ENCODE measurements at places on chromosomes 4 and X. TPM values are rescaled to one million over a fixed set of nuclear protein-coding genes. Genes with fewer than 3 reads are reported as not detected.

- DNase-seq: peak; percentile 22
Observed at GRCh38 chrX:130028196-130028595, 45.8 kb downstream of the BCORL1 start.

DNA sequence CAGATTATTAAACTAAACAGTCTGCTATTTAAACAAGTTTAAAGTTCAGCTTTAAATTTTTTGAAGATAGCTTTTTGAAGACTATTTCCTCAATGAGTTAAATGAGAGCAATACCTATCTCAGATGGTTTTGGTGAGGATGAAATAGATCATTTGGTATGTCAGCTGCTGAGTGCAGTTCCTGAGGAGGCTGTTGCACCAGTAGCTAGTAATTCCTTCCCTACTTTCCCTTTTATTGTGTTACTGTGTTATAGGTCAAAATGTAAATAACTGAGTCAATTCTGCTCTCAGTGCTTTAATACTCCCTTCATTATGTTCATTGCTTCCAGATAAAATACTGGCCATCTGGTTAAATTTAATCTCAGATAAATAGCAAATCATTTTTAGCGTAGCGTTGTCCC lies 48.6 kb downstream of the BMPR1B start:
- no peak for DNase-seq

DNA sequence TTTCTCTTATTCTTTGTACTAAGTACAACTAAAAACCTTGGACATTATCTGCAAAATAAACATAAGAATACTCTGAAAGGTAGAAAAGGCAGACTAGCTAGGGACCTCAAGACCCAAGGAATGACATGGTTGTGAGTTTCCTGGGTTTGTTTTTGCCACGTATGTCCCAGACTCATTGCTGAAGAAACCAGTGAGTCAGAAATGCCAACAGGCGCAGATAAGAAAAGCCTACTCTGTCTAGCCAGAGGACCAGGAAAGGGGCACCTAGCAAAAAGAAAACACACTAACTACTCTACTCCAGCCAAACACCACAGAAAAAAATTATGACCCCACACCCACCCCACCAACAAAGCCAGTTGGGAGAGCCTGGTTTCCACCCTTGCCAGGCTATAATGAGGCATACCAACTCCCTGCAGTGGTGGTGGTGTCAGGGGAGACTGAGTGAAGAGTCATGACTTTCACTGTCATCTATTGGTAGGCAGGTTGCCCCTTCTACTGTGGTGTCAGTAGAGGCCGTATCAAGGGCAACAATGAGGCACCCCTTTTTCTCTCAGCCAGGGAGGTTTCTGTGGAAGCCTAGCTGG lies 10.9 kb downstream of the MTMR1 start:
- no peak for DNase-seq

DNA sequence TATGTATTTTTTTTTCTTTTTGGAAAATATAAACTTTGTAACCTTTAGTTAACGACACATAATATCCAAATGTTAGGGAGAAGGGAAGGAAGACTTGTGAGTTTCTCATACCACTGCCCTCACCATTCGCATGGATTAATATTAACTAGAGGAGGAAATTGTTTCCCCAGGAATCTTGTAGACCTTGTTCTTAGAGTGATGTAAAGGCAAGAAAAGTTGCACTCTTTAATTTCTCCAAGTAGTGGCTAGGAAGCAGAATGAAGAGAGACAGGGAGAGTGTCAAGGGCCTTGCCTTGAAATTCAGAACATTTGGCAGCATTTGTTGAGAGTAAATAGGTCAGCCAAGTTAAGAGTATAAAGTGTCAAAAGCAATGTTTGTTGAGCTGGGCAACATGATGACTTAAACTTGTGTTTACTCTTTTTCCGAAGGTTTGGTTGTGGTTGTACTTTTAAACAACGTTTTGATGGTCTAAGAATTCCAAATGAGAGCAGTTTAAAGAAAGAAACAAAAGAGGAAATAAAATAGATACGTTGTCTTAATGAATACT lies 105.7 kb downstream of the TENM3 start:
- DNase-seq: no peak

DNA sequence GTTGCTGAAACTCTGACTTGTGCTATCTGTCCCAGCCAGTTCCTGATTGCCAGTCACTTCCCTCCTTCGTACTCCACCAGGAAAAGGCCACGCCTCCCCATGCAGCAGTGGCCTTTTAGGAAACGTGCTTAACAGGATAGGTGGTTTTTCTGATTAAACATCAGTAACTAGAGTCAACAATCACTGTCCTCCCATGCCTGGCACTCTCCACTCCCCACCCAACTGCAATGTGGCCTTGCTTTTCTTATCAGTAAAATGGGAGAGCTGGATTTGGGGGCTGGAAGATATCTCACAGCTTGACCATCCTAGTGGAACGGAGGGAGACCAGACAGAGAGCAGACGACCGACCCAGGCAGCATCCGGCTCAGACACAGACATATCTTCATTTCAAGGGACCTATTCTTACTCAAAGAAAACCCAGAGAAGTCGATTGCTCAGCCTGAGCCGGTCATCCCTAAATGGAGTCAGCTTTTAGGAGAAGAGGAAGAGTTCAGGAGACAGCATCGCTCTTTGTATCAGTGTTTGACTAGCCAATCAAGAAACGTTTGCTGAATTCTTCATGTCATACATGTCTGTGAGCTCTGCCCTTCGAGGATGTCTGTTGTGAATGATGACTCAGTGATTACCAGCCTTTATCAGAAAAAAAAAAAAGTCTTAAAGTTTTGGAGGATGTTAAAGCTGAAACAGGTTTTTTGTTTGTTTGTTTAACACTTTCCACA lies 12.7 kb upstream of the UBA6 start:
- no peak for DNase-seq

DNA sequence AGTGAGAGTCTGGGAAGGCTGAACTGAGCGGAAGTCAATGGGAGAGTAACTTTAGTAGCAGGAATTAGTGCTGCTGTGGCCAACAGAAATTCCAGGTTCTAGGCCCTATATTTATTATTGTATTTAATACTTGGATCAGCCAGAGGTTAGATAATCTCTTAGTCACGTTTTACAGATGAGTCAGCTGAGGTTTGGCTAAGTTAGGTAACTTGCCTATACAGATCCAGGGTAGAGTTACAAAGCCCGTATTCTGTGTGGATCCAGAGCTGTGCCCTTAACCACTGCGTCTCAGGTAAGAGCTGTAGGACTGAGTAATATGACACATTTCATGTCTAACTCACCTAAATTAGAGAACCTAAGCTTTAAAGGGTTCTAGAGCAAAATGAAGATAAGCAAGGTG lies 20.5 kb downstream of the PSMD10 start:
- DNase-seq: no peak

The CXorf49 gene
- total RNA-seq: not detected

The REELD1 gene
- total RNA-seq: not detected

The APLN gene
- total RNA-seq: 9.8 TPM

The FGFR3 gene
- total RNA-seq: 0.62 TPM

The SRP72 gene
- 104 TPM for total RNA-seq
